MCF 10A (cell line): ENCODE measurements at places on chromosomes 13 and 19. TPM values are rescaled to one million over a fixed set of nuclear protein-coding genes. Genes with fewer than 3 reads are reported as not detected.
A peak's percentile ranks its signal among the peaks of the same experiment; 100 is the strongest.

Gene PGLYRP1
- not detected in 2 replicates for total RNA-seq

DNA sequence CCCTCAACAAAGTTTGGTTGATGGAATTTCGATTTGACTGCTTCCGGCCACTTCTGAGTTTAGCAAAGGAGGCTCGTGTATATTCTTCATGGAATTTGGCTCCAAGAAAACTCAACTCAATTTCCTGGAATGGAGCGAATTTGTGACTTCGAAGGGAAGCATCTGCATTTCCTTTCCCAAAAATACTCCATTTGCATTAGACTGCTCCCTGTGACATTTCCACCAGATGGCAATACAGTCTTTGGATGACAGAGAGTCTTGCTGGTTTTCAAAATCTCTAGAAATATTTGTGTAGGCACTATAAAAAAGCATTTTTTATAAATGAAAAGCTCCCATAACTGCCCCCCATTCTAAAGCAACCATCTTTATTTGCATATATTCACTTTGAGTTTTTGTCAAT, 4.1 kb downstream of the C1QTNF9 start:
- DNase-seq = peak; percentile 24
- H3K4me3 ChIP-seq = no peak overlapping the region
- H3K4me1 ChIP-seq = peaks cover 5% of the 10 kb centered on the region
- no peak overlapping the region for H3K27ac ChIP-seq
- peaks cover 22% of the 10 kb centered on the region for H3K27me3 ChIP-seq

GRCh38 chr19:3722443-3723109, 14.4 kb downstream of the TJP3 start:
- DNase-seq = no peak
- no peak overlapping the region for H3K4me3 ChIP-seq
- peaks cover 6% of the 10 kb centered on the region for H3K4me1 ChIP-seq
- no peaks in the 10 kb centered on the region for H3K36me3 ChIP-seq
- H3K27me3 ChIP-seq = peaks cover 11% of the 10 kb centered on the region

DNA sequence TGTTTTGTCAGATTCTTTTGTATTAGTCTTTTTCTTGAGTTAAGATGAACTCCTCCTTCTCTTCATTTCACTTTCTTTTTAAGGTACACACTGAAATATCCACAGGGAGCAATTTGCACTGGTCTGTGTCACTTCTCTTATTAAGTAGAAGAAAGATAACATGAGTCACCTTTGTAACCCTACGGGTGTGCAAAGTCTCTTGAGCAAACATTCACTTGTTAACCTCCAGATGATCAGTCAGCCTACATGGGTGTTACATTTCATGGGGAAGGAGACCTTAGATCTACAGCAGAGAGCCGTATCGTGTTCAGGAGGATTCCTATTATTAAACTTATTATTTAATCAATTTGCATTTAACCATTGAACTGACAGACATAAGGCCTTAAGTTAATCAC, 5.1 kb downstream of the ZNF507 start:
- no peak overlapping the region for H3K4me3 ChIP-seq
- H3K27me3 ChIP-seq = no peaks in the 10 kb centered on the region
- H3K4me1 ChIP-seq = peaks cover 24% of the 10 kb centered on the region
- DNase-seq = no peak

DNA sequence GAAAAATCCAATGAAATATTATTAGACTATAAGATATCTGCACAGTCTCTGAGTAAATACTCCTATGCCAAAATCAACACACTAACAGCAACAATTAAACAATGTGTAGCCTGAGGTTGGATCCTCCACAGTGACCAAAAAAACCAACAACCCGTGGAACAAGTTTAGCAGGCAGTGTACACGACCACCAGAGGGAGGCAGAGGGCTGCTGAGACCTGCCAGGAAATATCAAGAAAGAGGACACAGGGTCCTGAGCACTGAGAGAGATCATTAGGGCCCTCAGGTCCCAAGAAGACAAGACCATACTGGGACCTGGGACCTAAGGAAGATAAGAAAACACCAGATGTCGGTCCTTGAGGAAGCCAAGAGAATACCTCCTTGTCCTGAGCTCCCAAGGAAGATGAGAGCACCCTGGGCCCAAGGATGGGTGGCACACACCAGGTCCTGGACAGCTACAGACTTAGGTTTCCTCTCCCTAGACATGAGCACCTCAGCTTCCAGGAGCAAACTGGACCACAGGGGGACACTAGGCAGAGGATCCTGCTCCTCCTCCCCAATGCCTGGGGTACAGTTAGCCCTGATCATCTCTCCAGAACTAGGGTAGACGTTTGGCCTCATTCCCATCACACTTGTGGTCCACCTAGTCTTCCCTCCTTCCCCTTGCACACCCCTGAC, 822 bp upstream of the ZNF274 start:
- H3K36me3 ChIP-seq = peaks cover 30% of the 10 kb centered on the region
- H3K4me3 ChIP-seq = peak overlapping the region; percentile 94
- peaks cover 6% of the 10 kb centered on the region for H3K4me1 ChIP-seq
- H3K27me3 ChIP-seq = no peaks in the 10 kb centered on the region
- peak; percentile 51 for DNase-seq
- H3K27ac ChIP-seq = peak overlapping the region; percentile 100

DNA sequence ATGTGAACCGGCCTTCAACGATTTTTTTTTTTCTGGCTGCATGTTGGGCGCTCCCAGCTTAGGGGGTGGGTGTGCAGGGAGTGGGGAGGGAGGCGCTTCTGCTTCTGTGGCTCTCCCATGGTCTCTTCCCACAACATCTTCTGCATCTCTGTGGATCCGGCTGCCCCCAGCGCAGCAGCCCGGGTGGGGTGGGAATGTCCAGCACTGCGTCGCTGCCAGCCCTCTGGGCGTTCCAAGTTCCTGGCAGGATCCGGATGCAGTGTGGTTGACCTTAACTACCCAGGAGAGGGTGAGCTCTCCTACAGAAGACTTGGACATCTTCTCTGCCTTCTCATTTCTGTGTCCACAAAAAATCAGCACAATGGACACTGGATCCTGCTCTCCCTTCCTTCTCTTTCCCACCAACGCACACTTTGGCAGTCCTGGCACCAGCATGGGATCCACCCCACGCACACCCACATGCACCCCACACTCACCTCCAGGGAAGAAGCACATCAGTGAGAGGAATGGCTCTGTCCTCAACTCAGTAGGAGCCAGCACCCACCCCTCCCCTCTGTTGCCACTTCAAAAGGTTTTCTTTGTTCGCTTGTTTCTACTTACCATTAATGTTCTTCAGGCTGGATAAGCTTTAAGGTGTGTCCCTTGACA, 177.3 kb downstream of the COL4A1 start:
- DNase-seq = no peak
- no peaks in the 10 kb centered on the region for H3K36me3 ChIP-seq
- H3K4me1 ChIP-seq = peaks cover 20% of the 10 kb centered on the region
- no peak overlapping the region for H3K4me3 ChIP-seq
- H3K27me3 ChIP-seq = no peaks in the 10 kb centered on the region

DNA sequence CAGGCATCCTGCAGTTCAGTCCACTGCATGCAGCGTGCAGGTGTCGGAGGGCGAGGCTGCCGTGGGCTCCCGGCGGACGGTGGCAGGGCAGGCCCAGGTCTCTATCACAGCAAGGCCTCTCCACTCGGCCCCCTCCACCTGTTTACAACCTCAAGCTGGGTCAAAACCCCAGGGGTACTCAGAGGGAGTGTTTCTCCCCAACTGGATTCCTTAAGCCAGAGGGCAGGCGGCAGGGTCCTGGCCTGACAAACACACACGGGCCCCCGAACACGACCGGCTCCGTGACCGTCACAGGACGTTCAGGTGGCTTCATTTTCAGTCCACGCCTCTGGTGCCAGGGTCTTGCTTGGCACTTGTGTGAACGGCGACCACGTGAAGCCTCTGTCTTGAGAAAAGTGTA, 23.5 kb downstream of the RASA3 start:
- H3K27ac ChIP-seq = no peak overlapping the region
- no peak overlapping the region for H3K4me3 ChIP-seq
- H3K36me3 ChIP-seq = no peaks in the 10 kb centered on the region
- no peaks in the 10 kb centered on the region for H3K4me1 ChIP-seq

DNA sequence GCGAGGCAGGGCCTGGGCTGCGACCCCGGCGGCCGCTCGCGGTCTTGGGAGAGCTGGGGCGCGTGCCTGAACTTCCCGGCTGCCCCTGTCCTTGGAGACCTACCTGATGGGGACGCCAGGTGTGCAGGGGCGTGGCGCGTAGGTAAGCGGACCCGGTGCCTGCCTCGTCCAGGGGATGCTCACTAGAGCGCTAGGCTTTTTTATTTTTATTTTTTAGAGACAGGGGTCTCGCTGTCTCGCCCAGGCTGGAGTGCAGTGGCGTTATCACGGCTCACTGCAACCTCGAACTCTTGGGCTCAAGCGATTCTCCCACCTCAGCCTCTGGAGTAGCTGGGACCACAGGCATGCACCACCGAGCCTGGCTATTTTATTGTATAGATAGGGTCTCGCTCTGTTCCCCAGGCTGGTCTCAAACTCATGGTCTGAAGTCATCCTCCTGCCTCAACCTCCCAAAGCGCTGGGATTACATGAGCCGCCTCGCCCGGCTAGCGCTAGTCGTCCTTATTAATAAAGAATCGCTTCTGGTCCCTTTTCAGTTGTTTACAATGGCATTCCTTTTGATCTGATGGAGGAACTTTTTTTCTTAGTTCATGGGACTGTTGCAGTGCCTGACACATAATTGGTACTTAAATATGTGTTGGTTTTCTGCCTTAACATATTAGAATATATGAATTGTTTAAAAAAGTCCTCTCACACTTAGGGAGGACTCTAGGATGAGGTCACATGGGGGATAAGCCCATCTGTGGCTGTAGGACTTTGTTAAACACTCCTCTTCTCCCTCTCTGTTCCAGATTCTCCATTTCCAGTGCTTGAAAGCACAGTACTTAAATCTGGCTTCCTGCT, 812 bp downstream of the DPY19L3 start:
- peak overlapping the region; percentile 79 for H3K4me3 ChIP-seq
- peaks cover 23% of the 10 kb centered on the region for H3K36me3 ChIP-seq
- peak overlapping the region; percentile 93 for H3K27ac ChIP-seq
- H3K4me1 ChIP-seq = peaks cover 20% of the 10 kb centered on the region
- H3K27me3 ChIP-seq = no peaks in the 10 kb centered on the region

DNA sequence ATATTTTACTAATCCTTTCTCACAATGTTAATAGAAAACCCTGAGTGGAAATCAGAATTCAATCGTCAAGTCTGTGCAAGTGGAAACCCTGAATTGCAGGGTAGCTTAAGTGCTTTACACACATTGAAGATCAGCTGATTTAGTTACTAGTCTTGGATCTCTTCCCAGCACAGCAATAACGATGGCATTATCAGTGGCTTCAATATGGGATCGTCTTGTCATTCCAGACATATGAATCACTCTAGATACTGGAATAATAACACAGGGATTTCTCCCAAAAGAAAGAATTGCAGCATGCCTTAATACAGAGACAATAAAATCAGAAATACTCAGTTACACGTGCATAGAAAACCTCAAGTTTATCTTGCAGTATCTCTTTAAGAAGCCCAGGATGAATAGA, 12.6 kb upstream of the METTL21C start:
- DNase-seq = peak; percentile 80
- H3K4me1 ChIP-seq = peaks cover 43% of the 10 kb centered on the region
- no peaks in the 10 kb centered on the region for H3K36me3 ChIP-seq
- peak overlapping the region; percentile 70 for H3K27ac ChIP-seq
- peak overlapping the region; percentile 15 for H3K4me3 ChIP-seq

DNA sequence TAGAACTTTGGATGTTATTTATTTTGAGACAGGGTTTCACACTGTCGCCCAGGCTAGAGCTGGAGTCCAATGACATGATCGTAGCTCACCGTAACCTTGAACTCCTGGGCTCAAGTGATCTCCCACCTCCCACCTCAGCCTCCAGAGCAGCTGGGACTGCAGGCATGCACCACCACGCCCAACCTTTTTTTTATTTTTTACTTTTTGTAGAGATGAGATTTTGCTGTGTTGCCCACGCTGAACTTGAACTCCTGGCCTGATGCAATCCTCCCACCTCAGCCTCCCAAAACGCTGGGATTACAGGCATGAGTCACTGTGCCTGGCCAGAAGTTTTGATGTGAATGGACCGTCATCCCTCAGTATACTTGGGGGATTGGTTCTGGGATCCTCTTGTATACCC, 13.7 kb downstream of the ANKRD27 start:
- peaks cover 27% of the 10 kb centered on the region for H3K36me3 ChIP-seq
- H3K4me3 ChIP-seq = no peak overlapping the region
- H3K4me1 ChIP-seq = no peaks in the 10 kb centered on the region
- DNase-seq = peak; percentile 27
- H3K27me3 ChIP-seq = no peaks in the 10 kb centered on the region
